Fibroblast of skin of left quadriceps (primary cell): ENCODE measurements at places on chromosomes 2 and 18.

DNA sequence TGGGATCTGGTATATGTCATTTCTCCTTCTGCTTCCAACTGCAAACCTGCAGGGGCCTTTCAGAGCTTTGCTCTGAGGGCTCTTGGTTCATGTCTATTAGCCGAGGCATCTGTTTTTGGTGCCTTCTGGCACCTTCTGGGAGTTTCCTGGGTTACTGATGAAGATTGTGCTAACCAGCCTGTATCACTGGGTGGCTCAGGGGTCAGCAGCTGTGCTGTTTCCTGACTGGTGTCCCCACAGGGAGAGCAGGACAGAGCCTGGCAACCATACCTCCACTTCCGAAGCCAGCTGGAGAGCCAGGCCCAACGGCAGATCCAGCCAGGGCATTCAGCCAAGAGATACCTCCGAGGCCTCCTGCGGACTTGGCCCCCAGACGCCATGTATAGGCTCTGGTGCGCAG is 17.5 kb downstream of the KIAA2012 start:
- DNase-seq, result no peak

- DNase-seq, result no peak
These were observed 407.2 kb upstream of the MYT1L start for GRCh38 chr2:2738276-2738675.

GRCh38 chr2:219405958-219406860 is 12.0 kb upstream of the DES start:
- DNase-seq, result no peak

GRCh38 chr2:195658541-195658890 is 1.5 kb downstream of the SLC39A10 start:
- peak; percentile 62 for DNase-seq

DNA sequence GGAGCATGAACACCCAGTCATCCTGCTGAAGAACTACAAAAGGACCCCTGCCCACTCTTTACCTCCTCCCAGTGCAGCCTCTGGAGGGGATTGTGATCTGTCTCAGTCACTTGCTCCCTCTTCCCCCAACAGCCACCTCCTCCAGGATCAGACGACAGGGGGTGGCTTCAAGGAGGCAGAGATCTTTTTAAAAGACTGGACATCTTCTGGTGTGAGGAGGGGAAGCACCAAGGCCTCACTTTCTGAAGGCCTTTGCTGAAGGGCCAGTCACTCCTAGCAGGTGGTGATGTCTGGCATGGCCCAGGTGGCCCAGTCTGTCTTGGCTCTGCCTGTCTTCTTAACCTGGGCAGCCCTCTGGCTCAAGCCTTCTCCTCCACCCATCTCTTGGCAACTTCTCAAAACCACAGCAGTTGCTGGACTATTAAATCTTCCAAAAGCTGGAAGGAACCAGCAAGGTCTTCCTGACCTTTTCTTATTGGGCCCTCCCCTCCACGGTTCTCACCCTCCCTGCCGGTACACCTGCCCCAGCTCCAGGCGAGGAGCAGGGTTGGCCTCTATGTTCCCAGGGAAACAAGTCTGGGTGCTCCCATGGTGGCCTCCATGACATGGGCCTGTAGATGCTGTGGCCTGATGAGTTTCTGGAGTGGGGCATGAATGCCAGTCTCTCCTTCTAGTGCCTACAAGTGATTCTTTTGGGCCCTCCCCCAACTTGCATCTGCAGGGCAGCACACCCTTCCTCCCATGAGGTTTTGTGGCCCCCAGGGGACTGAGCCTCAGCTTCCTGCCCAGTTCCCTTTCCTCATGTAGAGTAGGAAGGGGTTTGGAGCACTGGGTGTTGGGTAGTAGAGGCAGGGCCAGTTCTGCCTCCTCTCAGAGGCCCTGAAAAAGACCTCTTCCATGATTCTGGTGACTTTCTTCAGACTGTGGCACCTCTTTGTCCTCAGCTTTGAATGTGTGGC is 5.0 kb upstream of the ATP6V1B1 start:
- DNase-seq, result no peak

DNA sequence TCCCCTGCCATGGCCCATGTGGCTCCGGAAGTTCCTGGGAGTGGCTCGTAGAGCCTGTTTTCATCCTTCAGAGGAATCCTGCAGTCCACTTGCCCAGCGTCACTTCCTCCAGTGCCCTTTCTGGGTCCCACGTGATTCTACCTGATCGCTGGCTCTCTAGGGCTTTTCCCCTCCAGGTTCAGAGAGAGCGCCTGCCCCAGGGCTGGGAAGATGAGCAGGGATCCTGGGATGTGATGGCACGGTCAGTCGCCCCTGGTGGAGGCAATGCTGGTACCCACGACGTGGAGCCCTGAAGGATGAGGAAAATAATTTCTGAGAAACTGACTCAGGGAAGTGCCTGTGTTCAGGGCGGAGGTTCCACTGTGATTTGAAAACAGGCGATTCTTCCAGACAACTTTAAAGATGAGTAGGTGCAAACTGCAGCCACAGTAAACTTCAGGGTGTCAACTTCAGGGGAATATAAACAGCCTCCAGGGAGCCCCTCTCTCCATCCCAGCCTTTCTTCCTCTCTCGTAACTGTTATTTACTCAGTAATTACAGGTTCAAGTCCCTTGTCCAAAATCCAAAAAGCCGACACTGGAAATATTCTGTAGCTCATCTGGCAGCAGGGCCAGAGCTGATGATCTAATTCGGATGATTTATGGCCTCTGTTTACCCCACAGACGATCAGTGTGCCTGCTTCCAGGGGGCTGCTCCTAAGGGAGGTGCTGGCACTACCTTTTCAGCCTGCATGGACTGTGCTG is 105.9 kb downstream of the AGAP1 start:
- no peak for DNase-seq

GRCh38 chr2:115574667-115575066 is 1132.2 kb downstream of the DPP10 start:
- no peak for DNase-seq

DNA sequence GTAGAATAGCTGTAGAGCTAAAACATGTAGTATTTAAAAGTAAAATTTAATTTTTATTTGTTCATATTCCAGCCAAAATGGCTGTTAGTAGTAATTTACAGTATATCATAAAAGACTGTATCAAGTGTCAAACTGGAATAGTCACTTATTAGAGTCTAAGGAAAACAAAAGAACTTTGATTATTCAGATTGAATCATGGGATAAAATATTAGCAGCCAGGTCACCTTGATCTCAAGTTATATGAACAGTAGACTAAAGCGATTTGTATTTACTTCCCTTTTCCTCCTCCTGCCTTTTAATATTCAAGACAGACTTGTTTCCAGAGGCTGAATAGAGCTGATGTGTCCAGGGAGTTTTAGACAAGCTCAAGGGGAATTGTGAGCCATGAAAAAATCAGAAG is 54.4 kb downstream of the PMAIP1 start:
- DNase-seq, result no peak

DNA sequence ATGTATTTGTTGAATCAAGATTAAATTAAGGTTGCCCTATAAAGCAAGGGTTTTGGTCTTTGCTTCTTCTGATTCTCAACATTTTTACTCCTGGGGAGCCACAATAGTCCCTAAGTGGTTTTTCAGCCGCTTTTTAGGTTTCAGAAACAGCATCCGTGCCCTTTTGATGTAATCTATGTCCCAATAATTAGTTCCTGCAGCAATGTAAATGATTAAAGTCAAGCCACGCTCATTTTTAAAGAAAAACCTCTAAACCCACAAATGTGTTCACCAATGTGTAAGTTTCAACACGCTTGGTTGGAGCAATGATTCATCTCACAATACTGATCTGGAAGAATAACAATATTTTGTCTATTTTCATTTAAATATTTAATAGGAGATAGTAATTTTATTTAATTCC is 5.6 kb downstream of the ARL4C start:
- no peak for DNase-seq
